ENCODE measurements at places on chromosomes 7 and 10. TPM values are rescaled to one million over a fixed set of nuclear protein-coding genes. Genes with fewer than 3 reads are reported as not detected.

The CHN2 gene
- total RNA-seq = 5.0 TPM

The COBL gene
- total RNA-seq = 0.11 TPM

The SFTPD gene
- not detected for total RNA-seq

The CLEC2L gene
- not detected for total RNA-seq

The TUBB8 gene
- total RNA-seq = not detected

The STEAP1B gene
- total RNA-seq = 55.4 TPM

The CYP3A4 gene
- not detected for total RNA-seq

The GCK gene
- 0.51 TPM for total RNA-seq

The STRA8 gene
- not detected for total RNA-seq

The SLC26A3 gene
- not detected for total RNA-seq

Data from endothelial cell of umbilical vein (primary cell).